GM13977 (cell line): ENCODE measurements at places on chromosomes 1 and 21.

DNA sequence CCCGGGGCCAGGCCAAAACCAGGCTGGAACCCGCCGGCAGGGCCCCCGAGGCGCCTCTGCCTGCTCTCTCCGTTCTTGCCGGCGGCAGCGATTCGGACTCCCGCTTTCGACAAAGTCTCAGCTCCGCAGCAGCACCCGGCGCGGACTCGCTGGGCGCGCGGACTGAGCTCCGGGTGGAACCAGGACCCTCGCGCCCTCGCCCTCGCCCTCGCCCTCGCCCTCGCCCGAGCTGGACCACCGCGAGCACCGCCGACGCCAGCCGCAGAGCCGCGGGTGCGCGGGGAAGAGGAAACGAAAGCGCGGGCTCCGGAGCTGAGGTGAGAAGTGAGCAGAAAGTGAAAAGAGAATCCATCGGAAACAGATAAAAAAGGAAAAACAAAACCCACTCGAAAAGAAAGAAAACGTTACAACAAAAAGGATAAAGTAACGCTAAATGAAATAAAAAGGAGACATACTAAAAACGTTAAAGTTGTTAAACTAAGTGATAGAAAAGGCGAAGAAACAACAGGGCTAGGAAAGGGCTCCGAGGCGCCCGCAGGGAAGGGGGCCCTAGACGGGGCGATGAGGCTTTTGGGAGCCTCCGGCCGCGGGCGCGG lies 64.9 kb downstream of the MEF2D start:
- no peak for DNase-seq

- no peak for DNase-seq
These were observed 26.0 kb downstream of the ATF6 start for GRCh38 chr1:161791904-161792655.

DNA sequence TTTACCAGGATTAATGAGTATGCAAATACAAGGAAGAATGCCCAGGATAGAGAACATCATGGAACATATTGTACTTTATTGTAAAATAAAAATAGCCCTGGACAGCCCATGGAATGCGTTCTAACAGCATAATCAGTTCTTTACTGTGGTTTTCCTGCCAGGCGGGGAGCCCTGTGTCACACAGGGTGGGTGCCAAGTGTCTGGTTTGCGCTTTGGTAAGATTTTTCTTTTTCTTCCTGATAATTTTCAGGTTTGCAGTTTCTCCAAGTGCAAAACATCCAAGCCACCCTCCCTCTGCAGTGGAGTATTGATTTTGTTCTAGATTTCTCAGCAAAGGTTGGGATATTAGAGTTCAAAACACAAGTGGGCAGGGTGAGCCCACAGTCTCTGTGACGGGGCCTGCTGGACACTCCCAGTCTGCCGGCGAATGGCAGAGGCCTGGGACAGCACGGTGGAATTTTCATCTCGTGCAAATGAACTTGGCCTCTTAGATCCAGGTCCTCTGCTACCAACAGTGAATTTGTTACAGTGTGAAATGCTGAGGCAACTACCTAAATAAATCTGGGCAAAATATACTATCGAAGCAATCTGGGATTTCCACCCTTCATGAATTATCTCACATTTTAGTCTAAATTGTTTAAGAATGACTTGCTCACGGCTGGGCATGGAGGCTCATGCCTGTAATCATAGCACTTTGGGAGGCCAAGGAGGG lies 15.6 kb upstream of the KCNJ15 start:
- DNase-seq: no peak

DNA sequence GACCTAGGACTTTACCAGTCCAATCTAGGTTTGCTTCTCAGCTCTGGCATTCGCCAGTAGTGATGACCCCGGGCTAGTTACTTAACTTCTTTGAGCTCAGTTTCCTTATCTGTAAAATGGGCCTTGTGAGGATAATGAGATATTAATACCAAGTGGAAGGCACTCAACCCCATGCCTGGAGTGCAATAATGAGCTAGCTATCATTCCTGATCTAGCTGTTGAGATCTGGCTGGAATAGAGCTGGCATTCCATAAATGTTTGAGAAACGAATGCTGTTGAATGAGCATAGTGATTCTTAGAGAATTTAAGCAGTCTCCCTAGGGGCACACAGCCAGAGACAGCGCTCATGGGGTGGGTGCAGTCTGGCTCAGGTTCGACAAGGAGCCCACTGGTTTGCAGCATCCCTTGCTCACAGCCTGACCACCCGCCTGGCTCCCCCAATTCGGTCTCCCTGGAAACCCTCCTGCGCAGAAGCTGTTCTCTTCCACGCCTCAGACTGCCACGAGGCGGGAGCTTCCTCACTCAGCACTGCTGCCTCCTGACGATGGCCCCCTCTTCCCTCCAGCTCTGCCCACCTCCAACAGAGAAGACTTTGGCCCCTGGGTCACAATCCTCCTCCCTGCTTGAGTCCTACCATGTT lies 32.5 kb downstream of the DHCR24 start:
- no peak for DNase-seq

- DNase-seq: no peak
These were observed 589.9 kb downstream of the ADGRL2 start for GRCh38 chr1:82390627-82391026.

- DNase-seq: peak; percentile 63
These were observed 14.5 kb downstream of the SAMD11 start for GRCh38 chr1:938088-938683.

GRCh38 chr1:244087611-244088010 lies 36.5 kb downstream of the ZBTB18 start:
- no peak for DNase-seq

- no peak for DNase-seq
These were observed 27.3 kb upstream of the RAB4A start for GRCh38 chr1:229243638-229244037.

GRCh38 chr1:53469373-53469772 lies 10.2 kb downstream of the DMRTB1 start:
- DNase-seq: no peak

DNA sequence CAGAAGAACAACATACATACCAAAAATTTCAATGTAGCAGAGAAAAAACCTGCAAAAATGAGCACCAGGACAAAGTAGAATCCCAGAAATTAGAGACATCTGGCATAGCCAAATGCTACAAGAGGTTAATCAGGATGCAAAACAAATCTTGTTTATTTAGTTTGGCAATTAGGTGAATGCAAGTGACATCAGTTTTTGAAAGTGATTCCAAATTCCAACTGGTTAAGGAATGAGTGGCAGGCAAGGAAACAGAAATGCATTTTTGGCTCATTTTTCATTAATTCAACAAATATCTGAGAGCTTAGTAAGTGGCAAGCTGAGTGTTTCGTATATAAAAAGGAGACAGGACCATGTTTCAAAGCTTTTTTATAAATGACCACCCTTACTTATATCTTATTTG lies 21.3 kb downstream of the SCAF4 start:
- DNase-seq: no peak

GRCh38 chr1:154594811-154595210 lies 13.2 kb downstream of the ADAR start:
- DNase-seq: no peak

GRCh38 chr1:218568962-218569550 lies 223.9 kb downstream of the TGFB2 start:
- no peak for DNase-seq

- no peak for DNase-seq
These were observed 14.4 kb downstream of the INAVA start for GRCh38 chr1:200909071-200909470.

DNA sequence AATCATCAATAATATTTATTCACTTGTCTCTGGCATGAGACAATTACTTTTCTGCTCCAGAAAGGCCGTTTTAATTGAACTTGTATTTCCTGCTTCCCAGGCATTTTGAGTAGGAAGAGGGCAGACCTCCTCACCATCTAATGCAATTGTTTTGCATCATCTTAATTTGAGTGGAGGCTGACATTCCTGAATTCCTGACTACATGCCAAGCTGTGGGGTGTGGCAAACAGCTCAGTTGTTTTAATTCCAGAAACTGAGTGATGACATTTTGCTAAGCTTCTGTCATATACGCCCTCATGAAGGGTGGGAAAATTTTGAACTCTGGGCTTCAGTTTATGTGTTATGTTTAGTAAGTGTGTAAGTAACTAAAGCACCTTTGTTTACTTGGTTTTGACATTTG lies 125.4 kb upstream of the USP25 start:
- no peak for DNase-seq

- no peak for DNase-seq
These were observed 135.7 kb downstream of the ZNF281 start for GRCh38 chr1:200274116-200274515.

- DNase-seq: no peak
These were observed 65.6 kb upstream of the SCCPDH start for GRCh38 chr1:246658567-246658966.

DNA sequence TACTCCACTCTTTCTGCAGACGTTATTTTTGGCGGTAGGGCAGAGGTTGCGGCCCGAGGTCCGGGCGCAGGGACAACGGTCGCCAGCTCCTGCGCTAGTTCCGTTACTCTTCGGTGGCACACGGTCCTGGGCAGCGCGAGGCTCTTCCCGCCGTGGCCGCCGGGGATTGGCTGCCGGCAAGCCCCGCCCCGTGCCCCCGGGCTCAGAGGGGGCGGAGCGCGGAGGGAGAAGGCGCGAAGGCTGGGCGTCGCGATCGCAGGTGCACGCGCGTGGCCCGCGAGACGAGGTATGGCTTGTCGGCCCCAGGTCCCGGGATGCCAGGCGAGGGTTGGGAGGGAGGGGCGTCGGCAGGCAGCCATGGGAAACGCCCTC lies 518 bp upstream of the SHE start:
- no peak for DNase-seq

DNA sequence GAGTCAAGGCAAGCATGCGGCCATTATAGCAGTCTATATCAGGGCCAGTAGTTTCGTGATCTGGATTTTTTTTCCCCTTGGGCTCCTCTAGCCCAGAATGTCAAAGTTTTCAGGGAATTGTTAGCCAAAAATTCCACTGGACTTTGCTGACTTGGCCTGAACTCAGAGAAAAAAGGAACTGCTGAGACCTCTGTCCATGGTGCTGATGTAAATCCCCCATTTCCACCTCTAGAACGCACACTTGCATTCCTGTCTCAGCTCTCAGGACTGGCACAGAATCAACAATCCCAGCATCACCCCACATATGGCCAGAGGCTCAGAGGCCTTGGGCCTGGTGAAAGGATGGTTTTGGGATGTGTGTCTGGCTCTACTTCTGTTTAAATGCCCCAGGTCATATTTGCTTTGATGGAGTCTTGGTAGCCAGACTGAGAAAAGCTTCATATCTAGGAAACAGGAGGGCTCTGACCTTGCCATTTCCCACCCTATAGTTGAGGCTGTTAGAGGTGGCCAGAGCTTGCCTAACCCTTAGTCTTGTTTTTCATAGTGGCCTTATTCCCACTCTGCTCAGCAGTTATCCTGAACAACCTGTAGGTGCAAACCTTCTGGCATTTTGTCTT lies 16.9 kb upstream of the EFCAB14 start:
- DNase-seq: peak; percentile 35

DNA sequence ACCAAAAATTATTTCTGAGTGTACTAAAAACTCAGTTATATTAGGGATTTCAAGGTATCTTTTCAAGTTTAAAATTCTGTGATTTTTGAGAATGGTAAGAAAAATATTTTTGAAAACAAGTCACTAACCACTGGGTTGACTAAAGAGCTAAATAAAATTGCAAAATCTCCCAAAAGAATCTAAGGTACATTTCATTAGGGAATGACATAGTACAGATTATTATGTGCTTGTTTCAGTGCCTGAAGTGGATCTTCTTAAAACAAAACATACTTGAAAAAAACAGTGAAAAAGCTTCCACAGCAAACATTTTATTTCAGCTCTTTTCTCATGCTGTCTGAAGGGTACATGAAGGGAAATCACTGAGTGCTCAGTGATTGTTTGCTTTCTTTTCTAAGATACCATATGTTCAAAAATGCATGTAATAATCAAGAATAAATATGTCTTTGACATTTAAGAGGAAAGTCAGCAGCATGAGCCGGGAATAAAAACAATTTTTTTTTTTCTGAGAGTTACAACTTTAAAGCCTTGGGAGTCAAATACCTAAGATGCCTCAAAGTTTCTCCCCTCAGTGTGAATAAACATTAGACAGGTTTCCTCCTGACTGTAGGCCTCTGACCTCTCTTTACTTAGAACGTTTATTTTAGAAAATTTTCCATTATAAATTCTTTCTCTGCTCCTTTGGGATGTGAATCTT lies 200.7 kb downstream of the KCNT2 start:
- DNase-seq: no peak

DNA sequence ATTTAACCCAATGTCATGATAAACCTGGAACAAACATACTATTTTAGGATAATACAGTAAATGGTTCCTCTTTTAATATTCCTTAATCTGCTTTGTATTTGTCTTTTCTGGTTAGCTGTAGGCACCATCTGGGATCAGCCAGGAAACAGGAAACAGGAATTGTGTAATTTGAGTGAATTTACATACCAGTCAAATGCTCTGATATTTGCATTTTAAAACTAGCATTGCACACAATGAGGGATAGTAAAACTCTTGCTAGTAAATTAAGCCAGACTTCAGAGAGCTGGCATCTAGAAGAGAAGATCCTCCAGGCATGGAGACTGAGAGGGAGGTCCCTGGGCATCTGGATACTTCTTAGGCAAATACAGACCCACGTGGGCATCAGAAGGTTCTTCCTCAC lies 103.5 kb downstream of the HMCN1 start:
- no peak for DNase-seq

- no peak for DNase-seq
These were observed 98.7 kb downstream of the PCBP3 start for GRCh38 chr21:45742247-45742646.

DNA sequence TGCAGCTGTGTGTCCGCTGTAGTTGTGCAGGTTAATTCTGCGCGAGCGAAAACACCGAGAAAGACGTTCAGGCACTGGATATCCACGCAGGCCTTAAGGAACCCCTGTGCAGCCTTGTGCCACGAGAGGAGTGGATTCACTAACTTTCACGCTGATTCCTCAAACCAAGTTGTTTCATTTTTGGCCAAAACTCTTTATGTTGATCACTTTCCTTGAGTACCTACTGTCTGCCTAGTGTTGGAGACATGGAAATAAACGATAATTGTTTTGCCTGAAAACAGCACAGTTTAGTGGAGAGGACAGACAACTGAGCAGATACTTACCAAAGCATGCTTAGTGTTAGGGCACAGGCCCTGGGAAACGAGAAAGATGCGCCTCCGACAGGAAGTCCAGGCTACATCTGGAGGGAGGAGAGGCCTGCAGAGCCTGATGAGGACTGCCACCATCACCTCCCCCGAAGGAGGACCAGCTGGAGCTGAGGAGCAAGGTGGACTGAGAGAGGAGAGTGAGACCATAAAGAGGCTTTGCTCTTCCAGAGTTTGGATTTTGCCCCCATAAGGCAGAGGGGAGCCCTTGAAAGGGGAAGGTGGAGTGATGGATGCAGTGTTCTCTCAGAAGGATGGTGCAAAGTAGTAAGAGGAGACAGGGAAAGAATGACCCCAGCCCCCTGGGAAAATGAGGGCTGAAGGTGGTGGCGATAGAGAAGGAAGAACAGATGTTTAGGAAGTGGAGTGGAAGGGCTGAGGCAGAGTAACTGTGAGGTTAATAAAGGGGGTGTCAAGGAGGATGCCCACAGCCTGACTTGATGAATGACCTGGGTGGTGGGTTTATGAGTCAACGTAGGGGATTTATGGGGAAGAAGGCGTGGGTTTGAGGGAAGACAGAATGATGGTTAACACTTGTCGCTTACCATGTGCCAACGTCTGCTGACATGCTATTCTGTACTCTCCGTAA lies 956 bp upstream of the SCAF4 start:
- no peak for DNase-seq
